ENCODE measurements at places on chromosomes 5 and 9.

DNA sequence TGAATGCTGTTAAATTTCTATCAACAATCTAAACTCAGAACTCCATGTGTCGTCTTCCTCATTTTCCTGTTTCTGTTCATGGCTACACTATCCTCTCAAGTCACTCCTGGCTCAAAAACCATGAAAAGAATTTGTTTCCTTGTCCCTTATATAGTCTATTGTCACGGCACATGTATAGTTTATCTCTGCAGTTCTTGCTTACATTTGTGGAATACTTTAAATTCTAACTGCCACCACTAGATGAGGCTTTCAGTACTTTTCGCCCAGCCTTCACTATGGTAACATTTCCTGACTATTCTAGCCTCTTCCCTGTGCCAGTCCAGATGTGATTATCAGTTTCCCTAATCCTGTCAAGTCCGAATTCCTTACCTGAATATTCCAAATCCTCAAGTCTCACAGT lies 34.6 kb downstream of the PKD2L2 start:
- no peak for DNase-seq

- DNase-seq, result no peak
Observed at GRCh38 chr9:88897081-88897480, 94.2 kb upstream of the S1PR3 start.

- no peak for DNase-seq
Observed at GRCh38 chr9:6334305-6334704, 6.1 kb downstream of the TPD52L3 start.

DNA sequence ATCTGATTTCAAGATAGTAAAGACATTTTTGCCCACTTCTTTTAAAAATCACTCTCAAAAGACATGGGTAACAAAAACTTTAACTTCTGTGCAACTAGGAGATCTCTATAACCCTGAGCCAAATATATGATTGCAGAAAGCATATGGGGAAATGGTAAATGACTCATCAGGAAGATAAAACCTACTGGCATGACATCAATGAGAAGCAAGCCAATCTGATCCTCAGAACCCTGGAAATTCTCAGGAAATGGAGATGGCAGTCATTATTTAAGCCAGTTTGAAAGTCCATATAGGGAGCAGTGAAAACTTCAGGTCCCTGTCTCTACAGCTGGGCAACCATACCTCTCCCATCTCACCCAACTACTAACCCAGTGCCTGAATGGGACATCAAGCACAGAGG lies 249.7 kb upstream of the NREP start:
- no peak for DNase-seq
